ENCODE measurements at places on chromosomes 6 and 20.

- DNase-seq: no peak
Measured at GRCh38 chr6:136546331-136546730, 3.9 kb downstream of the MAP7 start.

- DNase-seq: no peak
Measured at GRCh38 chr6:146543211-146543939, at the start of gene RAB32. Gene RAB32, plus strand, starts transcription at chr6:146543833. Its CDS starts 39 bp downstream, at chr6:146543872.

DNA sequence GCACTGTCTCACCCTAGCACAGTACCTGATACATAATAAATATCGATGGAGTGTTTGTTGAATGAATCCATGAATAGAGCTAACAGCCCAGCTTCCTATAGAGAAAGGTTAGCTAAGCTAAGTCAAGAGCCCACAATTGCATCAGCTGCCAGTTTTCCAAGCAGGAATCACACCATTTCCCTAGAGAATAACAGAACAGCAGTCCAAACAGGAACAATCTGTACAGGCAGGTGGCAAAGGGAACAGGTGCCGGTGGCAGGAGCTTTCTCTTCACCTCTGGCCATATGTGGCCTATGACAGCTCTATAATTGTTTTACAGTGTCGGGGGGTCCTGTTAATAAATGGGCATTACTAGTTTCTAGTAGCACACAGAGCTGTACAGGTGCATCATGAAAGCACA lies 38.8 kb downstream of the ISM1 start:
- no peak for DNase-seq

- DNase-seq: no peak
Measured at GRCh38 chr20:16708602-16709001, 21.2 kb upstream of the SNRPB2 start.

DNA sequence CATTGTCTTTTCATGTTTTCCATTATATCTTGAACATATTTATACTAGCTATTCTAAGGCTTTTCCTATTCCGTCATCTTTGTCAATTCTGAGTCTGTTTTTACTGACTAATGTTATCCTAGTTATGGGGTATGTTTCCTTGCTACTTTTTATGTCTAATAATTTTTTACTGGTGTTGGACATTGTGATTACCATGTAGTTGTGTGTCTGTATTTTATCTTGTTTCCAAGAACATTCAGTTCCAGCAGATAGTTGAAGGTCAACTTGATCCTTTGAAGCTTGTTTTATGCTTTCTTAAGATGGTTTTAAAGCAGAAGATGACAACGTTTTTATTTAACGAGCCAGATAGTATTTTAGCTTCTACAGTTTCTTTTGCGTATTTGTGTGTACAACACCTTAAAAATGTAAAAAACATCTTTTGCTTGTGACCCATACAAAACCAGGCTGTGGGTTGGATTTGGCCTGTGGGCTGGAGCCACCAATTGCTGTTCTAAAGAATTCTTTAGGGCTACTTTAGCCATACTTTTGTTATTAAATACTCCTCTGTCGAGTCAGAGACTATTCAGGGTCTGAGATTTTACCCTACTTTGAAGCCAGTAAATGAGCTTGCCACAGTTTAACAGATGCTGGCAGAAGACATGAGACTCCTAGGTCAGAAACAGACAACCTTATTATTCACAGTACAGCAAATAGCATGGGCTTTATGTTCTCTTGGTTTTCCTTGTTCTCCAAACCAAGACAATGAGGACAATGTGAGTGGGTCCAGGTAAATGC lies 38.7 kb upstream of the REV3L start:
- DNase-seq: no peak

DNA sequence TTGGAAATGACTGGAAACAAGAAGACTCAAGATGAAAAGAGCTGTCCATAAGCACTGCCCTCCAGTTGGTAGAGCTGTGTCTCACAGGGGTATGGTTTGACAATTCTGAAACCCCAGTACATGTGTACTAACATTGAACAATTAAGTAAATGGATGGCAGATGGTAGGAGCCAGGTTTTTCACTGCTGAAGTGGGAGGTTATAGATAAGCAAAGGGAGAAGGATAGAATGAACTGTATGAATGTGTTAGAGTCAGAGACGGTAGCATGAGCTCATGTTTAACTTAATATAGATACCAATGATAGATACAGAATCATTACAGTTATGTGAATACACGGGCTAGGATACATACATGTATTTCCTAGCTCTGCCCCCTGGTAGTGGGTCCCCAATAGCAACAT lies 95.0 kb upstream of the SIRPA start:
- no peak for DNase-seq

DNA sequence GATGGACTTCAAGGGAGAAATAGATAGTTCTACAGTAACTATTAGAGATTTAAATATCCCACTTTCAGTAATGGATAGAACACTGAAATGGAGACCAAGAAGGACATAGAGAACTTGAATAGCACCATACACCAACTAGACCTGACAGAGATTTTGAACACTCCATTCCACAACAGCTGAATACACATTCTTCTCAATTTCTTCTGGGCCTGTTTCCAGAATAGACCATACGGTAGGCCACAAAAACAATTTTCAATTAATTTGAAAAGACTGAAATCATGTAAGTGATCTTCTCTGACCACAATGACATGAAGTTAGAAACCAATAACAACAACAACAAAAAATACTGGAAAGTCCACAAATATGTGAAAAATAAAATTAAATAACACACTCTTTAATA lies 979.1 kb upstream of the FLRT3 start:
- DNase-seq: no peak

DNA sequence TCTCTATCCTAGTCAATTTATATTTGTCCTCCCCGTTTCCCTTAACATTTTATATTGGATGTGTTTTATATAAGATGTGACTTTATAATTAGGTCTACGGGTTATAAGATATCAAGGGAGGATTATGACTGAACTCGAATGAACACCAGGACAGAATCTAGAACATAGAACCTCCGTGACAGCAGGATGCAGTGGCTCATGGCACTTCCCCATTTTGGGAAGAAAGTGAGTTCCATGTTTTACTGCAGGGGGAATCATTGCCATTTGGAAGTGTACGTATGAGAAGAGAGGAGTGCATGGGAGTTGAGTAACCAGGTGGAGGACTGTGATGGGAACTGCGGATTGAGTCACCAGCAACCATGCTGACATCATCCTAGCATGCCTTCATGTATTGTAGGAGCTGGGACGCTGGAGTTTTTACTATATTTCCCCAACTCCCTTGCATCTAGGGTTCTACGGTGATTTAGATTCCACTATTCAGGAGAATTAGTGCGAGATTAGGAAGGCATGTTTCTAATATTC lies 56.1 kb upstream of the FOXC1 start:
- DNase-seq: no peak

DNA sequence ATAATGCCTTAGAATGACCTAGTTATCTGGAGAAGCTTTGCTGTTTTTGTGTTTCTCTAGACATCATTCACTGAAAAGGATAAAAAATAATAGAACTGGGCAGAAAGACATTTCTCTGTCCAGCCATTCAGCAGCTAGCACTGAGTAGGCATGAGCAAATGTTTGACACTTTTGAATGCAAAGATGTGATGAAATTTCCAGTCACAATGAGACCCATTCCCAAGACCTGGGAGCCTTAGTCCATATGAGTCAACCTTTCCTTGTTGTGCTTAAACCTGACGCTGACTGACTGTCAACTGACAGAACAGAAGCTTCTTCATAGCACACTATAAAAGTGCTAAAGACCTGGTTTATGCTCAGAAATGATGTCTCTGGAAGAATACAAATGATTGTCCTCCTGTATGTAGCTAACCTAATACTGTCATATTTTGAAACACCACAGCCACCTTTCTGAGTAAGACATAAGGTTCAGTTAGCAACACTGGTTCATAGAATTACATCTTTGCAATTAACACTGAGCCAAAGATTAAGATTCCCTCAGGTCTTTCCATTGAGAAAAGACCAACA lies 17.1 kb downstream of the RALGAPA2 start:
- DNase-seq: no peak

GRCh38 chr20:57714409-57715267 lies 4.8 kb upstream of the PMEPA1 start:
- no peak for DNase-seq

DNA sequence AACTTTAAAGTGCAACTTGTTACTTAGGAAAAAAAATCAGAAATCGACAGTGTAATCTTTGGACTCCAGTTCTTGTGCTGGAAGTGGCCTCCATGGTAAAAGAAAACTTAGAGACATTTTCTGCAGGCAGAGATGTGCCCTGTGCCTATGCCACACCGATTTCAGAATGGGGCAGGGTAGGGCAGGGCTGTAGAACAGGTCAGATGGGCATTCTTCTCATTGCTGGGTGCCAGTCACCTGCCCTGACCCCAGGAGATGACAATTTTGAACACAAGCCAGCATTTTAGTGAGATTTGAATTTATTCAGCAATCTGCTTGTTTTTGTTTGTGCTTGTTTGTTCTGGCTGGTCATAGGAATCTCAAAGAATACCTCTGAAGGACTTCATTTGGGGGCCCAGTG lies 63.3 kb downstream of the SASH1 start:
- no peak for DNase-seq

- no peak for DNase-seq
Measured at GRCh38 chr6:116485559-116486184, 24.5 kb downstream of the CALHM6 start.

- no peak for DNase-seq
Measured at GRCh38 chr6:169234634-169235033, 19.0 kb downstream of the THBS2 start.

- no peak for DNase-seq
Measured at GRCh38 chr6:56143796-56144195, 103.6 kb downstream of the COL21A1 start.

DNA sequence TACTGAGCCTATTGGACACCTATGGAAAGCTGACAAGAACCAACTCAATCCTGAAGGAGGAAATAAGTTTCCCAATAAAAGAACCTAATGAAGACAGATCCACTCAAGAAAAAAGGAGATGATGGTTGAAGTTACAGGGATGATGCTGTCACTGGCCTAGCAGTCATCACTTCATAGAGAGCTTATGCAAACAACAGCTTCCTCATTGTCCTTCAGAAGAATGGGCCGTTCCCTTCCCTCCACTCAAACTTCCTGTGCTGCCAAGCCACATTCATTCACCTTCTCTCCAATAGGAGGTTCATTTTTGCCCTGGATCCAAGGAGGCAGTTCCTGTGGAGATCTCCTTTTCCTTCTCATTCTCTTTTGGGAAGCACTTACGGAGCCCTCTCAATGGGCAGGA lies 13.8 kb upstream of the PM20D2 start:
- no peak for DNase-seq

DNA sequence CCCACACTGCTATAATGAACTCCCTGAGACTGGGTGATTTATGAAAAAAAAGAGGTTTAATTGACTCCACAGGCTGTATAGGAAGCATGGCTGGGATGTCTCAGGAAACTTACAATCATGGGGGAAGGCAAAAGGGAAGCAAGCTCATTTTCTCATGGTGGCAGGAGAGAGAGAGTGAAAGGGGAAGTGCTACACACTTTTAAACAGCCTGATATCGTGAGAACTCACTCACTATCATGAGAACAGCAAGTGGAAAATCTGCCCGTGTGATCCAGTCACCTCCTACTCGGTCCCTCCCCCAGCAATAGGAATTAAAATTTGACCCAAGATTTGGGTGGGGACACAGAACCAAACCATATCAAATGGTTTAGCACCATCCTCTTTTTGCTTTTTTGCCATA lies 116.6 kb upstream of the CEP162 start:
- DNase-seq: no peak

DNA sequence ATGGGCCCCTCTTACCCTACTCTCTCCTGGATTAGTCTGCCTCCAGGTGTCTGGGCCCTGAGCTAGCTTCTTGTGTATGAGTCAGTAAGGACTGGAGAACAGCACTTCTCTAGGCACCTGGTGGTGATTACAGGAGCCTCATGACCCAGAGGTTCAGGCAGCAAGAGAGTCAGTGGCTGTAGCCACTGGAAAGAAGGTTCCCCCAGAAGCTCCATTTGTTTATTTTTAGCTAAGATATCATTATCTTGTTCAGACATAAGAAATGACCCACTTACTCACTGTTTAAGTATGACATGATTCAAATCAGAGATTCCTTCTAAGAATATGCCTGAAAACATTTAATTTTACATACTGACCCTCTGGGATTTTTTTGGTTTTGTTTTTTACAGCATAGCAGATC lies 23.6 kb upstream of the SLC4A11 start:
- no peak for DNase-seq

DNA sequence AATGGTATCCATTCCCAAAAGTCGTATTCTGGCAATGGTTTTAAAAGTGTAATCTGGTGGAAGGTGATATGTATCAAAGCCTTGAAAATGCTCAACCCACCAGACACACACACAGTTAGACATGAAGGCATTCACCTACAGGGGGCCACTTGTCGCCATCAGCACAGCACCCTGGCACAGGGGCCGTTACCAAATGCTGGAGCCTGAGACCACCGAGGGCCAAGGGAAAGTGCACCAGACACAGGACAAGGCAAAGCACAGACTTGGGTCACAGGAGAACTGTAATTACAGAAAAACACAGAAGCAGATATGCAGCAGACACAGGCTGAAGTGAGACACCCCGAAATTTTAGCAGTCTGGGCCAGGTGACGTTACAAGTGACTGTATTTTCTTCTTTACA lies 9.3 kb downstream of the TAF4 start:
- DNase-seq: no peak

DNA sequence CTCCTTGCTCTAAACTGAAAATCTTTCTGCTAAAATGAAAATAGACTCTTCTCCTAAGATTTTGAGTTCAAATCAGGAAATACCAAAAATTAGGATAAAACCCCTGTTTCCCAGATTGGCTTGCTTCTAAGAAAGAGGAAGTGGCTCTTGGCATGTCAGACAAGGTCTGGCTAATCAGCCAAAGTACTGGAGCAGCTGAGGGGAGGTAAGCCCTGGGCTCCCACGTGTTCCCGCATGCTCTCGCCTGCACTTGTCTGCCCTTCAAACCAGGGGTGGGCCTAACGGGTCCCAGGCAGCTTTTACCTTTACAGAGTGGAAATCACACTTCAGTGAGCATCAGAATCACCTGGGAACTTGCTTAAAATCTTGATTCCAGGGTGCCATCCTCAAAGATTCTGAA lies 43.2 kb upstream of the GABRR1 start:
- DNase-seq: no peak

- DNase-seq: no peak
Measured at GRCh38 chr20:16707674-16708073, 22.2 kb upstream of the SNRPB2 start.

DNA sequence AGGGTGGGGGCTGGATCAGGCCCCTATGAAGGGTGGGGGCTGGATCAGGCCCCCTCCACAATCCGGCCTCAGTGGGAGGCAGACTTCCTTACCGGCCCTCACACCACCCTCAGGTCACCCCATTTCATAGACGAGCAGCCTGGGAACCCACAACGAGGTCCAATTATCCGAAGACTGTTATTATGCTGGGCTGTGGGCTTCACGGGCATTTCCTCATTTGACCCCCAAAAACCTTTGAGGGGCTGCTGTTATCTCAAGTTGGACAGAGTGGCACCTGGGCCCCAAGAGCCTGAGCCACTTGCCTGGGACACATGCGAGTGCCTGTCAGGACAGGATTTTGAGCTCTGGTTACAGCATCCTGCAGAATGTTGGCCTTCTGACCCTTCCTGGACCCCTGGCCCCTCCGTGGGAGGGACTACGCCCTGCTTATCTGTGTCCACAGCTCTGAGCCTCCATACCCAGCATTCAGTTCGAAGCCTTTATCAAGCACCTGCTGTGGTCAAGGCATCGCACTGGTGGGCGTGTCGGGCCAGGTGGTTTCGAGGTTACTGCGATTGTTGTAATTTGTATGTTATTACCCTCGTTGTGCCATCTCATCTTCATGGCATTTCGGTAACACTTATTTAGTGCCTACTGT lies 34.5 kb upstream of the PCMTD2 start:
- no peak for DNase-seq
